RPMI8226 (cell line): ENCODE measurements at places on chromosomes 13 and 19.

DNA sequence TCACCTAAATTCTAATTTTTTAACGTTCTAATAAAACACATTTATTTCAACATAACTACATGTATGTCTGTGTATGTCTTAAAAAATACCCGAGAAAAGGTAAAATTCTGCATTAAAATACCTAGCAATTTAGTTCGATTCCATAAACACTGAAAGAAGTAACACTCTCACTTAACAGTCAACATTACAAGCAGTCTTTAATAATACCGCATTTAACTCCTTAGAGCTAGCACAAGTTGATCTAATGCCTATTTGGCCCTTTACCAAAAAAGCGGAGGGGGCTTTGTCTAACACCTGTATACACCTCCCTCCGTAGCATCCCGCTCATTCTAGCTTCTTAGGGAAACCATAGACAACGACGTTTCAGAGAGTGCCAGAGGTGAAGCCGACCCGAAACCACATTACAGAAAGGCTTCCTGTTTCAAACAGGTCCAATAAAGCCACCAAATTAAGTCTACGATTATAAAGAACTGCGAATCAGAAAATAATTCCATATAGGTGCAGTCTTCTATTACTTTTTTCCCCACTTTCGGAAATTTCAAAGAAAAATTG lies 1.2 kb downstream of the SPART start:
- peak; percentile 31 for DNase-seq

DNA sequence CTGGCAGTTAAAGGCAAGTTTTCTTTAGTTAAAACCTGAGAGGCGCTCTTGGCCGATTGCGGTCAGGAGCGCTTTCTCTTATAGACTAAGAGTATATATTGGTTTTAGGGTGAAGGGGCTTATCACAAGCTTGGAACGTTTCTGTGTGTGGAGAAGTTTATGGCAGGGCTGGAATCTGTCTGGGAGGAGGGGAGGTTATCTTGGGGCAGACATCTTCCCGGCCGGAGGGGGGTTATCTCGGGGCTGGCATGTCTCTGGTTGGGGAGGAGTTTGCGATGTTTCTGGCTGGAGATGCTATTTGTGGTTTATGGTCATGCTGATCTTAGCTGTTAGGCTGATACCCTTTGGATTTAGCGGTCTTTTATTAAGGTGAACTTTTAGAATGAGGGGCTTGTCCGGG lies 18.3 kb downstream of the KDM4B start:
- no peak for DNase-seq

GRCh38 chr13:36261976-36262375 lies 35.6 kb downstream of the CCDC169 start:
- DNase-seq, result no peak

DNA sequence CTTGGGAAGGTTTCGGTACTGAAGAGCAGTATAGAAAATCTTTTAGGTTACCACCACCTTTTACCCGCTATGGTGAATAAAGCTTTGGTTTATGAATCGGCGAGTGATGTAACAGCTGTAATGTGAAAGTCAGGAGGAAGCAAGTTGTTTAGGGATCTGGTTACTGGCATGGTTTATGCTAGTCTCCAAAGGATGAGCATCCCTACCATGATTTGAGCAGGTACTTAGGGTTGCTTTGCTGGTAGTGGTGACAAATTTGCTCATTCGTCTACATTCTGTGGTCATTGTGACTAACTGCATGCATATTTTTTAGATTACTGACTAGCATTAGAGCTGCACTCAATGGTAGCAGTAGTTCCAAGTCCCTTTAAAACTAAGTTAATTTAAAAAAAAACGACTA lies 104.1 kb downstream of the FRY start:
- DNase-seq, result no peak

GRCh38 chr13:20499986-20500385 lies 25.7 kb downstream of the CRYL1 start:
- DNase-seq, result no peak

DNA sequence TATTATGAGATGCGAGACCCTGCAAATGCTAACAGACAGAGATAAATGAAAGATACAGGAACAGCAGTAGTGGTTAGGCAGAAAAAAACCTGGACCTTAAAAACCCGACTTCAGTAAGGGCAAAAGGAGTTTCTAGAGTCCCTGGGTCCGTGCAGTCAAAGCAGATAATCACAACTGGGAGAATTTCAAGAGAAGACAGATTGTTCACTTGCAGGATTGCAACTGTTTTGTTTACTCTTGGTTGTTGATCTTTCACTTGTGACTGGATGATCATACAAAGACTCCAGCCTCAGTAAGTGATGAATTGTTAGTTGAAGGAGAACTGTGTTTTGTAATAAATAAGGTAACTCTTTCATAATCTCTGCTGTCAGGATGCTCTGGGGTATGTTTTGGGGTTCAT lies 135.1 kb downstream of the GPC6 start:
- DNase-seq, result no peak

DNA sequence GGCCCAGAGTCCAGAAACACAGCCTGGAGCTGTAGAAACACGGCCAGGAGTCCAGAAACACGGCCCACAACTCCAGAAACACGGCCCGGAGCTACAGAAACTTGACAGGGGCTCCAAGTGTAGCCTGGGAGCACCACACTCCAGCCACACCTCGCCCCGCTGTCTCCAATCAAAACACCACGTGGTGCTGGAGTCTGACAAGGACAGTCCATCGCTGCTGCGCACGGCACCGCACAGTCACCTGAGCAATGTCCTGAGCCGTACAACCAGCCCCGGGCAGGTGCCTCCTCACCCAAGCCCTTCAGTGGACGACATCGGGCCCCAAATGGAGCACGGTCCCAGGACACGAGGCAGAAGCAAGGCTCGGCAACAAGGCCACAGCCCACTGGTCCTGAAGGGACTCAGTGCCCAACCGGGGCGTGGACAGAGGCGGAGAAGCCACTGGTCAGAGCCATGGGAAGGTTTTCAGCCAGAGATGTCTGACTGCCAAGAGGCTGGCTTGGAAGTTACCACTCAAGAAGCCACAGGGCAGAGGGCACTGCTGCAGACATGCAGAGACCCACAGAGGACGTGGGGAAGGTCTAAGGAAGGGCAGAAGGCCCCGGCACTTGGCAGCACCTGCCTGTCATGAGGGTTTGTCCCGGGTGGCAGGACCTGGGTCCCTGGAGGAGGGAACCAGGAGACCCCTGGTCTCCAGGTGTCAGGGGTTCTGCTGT lies 19.7 kb upstream of the PLPP2 start:
- no peak for DNase-seq

DNA sequence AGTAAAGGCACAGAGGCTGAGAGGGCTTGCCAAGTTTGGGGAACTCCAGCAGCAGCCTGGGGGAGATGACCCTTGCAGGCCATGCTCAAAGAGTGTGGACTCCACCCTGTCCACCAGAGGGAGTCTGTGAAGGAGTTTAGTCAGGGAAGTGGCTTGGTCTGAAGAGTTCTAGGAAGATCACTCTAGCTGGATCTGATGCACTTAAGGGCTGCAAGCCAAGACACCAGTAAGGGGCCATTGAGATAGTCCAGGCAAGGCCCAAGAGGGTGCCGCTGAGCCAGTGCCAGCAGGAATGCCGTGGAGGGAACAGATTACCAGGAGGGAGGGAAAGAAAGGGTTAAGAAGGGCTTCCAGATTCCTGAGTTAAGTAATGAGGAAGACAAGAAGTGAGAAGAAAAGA lies 68.7 kb downstream of the ZAR1L start:
- peak; percentile 50 for DNase-seq

DNA sequence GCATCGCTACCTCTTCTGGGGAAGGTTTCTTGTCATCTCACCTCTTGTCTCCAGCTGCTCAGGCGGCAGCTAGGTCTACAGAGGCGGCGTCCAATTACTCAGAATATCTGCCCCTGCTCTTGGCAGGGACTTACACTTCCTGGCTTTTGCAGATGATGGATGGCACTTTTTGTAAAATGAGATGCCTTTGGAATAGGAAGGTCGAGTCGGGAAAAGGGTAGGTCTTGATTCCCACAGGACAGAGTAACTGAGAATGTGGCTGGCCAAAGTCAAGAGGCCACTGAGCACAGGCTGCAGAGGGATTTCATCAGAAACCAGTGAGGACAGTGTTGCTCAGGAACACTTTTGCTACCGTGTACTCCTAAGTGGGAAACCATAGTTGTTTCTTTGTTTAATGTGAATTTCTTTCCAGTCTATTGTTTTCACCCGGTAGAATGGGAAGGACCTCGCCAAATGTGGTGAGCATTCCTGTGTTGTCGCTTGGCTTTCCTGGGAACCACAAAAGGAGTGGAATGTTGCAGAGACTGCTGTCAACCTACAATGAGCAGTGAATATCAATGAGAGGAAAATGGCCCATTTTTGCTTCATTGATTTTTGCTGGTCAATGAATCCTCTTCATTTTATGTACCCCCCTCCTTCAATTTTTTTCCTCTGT lies 383.7 kb downstream of the HS6ST3 start:
- DNase-seq, result no peak

GRCh38 chr13:19632915-19633478 lies 462 bp upstream of the MPHOSPH8 start:
- DNase-seq, result no peak

DNA sequence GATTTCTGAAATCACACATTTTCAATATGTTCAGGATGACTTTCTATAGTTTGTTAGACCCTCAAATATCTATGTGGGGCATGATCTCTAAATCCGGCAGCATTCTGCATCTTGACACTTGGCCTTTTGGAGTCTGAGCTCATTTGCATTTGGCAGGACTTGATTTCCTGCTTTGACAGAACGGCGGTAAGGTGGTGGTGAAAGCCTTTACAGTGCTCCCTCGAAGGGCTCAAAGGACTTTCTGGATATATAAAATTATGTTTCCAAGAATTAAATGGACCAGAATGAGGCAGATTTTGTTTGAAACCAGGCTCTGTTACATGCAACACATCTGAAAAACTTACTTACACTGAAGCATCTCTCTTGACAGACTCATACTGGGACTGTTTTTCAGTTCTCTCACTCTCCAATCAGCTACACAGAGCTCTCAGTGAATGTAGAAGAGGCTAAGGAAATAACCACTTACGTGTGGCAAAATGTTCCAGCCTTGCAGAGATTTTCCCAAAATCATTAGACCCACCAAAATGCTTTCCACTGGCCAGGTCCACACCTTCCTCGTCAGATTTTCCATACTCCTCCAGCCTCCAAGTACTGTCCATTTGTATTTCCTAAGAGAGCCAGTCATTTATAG lies 207.2 kb downstream of the SPRY2 start:
- no peak for DNase-seq

GRCh38 chr13:33583398-33583797 lies 234.6 kb upstream of the RFC3 start:
- no peak for DNase-seq

GRCh38 chr19:43519436-43520088 lies 7.4 kb downstream of the ETHE1 start:
- peak; percentile 71 for DNase-seq

GRCh38 chr19:38850436-38850975 lies 720 bp upstream of the HNRNPL start:
- no peak for DNase-seq

DNA sequence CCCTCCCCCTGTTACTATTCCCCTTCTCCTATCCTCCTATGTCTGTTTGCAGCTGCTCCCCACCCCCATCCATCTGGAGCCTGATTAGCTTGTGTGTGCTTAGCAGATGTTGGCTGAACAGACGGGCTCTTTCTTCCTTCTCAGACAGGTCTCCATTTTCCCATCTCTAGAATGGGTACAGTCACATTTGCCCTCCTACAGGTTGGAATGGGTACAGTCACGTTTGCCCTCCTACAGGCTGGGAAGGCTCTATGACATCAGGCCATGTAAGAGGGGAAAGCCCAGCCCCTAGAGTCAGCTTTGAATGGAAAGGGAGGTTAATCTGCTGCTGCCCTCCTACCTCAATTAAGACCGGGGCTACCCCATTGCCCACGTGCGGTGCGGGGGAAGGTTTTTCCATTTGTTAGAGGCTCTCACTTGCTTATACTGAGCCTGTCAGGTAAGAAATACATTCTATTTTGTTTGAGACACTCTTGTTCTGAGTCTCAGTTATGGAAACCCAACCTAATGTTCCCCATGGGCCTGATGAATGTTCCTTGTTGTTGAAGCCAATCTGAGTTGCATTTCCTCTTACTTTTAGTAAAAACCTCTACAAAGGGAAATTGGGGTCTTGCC lies 2.2 kb upstream of the CLEC17A start:
- peak; percentile 57 for DNase-seq

- DNase-seq, result no peak
These were observed 7.6 kb downstream of the F2RL3 start for GRCh38 chr19:16896146-16897028.

DNA sequence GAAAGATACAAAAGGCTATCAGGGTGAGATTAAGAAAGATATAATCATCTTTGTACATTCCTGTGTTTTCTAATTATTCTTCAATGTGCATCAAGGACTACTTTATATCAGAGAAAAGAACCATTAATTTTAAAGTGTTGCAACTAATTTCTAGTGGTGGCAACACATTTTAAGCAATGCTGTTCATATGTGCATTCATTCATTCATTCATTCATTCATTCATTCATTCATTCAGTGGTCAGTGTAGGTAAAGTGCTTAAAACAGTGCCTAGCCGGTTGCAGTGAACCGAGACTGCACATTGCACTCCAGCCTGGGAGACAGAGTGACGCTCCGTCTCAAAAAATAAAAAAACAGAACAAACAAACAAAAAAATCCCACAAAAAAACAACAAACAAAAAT lies 155.7 kb upstream of the ZNF536 start:
- no peak for DNase-seq

- DNase-seq, result no peak
These were observed 56.2 kb downstream of the DHRS12 start for GRCh38 chr13:51747438-51748434.

DNA sequence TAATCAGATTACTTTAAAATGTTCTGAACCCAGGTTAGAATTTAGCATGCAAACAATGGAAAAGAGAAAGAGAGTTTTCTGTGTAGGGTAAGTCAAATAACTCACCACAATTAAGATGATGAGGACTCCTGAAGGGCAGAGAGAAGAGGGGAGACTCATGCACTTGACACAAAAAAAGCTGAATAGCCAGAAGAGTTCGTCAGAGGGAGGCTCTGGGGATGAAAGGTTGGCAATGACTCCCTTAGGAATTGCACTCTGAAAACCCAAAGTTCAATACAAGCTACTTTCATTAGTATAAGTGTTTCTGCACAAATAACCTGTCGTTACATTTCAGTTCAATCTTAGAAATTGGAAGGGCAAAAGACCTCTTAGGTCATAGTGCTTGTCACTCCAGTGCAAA lies 434.4 kb upstream of the PCDH9 start:
- no peak for DNase-seq

DNA sequence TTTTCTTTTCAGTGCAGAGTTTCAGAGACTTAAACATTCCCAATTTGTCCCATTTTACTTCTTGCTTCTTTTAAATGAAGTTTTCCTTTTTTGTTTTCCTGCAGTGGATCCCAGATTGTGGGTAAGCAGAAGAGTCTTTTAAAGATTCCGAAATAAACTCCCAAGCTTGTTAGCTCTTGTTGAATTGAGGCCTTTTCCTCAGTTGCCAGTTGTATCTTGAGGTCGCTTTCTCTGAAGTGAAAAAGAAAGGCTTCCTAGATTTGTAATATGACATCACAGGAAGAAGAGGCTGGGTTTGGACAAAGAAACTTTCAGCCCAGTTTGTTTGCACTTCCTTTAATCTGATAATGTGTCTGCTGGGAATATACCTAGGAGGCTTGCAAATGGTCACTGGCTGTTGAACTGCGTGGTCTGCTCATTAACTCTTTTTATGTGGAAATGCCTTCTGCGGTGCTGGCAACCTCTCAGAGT lies at the start of gene LPAR6:
Gene LPAR6 (minus strand): TSS at position 233 of the 471 bp plus-strand sequence. CDS start 690 bp downstream, outside the sequence.
- DNase-seq, result no peak

- DNase-seq, result no peak
These were observed 542.1 kb downstream of the UQCRFS1 start for GRCh38 chr19:28670836-28671235.

GRCh38 chr13:72953391-72953965 lies 105.3 kb upstream of the KLF5 start:
- peak; percentile 3 for DNase-seq
